ENCODE measurements at places on chromosomes 2 and 18. TPM values are rescaled to one million over a fixed set of nuclear protein-coding genes. Genes with fewer than 3 reads are reported as not detected.

CDK15 gene
- 22.8 TPM for total RNA-seq

TCF23 gene
- not detected for total RNA-seq

HOXD11 gene
- 8.1 TPM for total RNA-seq

KIAA2012 gene
- 0.39 TPM for total RNA-seq

ALLC gene
- not detected for total RNA-seq

BOLA3 gene
- 79.6 TPM for total RNA-seq

RAX gene
- not detected for total RNA-seq

ESPNL gene
- 3.0 TPM for total RNA-seq

DNA sequence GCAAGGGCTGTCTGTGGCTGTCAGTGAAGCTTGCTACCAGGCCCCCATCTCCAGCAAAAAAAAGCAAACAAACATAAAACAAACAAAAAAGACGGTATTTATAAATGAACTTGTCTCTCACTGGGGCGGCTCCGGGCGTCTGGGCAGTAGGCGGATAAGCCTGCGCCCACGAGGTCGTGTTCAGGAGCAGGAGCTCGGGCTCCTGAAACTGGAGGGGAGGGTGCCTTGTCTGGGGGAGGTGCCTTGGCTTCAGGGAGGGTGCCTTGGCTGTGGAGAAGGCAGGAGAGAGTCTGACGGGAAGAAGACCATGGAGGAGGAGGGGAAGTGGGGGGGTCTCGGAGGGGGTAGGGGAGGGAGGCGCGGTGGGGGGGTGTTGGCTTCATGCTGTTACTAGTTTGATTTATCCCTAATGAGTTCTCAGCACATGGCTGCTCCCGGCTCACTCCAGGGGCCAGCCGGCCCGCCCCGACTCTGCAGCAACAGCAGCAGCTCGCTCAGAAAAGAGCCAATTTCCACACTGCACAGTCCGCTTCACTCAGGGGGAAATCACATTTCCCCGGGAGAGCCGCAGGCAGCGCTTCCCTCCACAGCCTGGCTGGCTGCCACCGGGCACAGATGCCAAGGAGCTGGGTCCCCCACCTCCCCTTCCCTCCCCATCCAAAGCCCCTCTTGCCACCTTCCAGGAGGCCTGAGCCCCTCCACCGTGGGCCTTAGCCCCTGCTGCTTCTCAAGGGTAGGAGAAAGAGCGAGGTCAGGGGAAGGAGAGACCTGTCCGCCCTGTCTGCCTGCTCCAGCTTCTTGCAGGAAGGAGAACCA, 38.7 kb downstream of the PSD4 start:
- DNase-seq = no peak

GRCh38 chr2:166239548-166239947, 111.7 kb upstream of the SCN1A start:
- DNase-seq = peak; percentile 92

- no peak for DNase-seq
Observed at GRCh38 chr2:215466097-215466909, 30.4 kb upstream of the FN1 start.

GRCh38 chr2:118202707-118203303, 114.5 kb downstream of the INSIG2 start:
- DNase-seq = peak; percentile 39

GRCh38 chr2:39153312-39153711, 32.5 kb upstream of the SOS1 start:
- peak; percentile 21 for DNase-seq

- no peak for DNase-seq
Observed at GRCh38 chr2:1656326-1656960, 87.9 kb downstream of the PXDN start.

DNA sequence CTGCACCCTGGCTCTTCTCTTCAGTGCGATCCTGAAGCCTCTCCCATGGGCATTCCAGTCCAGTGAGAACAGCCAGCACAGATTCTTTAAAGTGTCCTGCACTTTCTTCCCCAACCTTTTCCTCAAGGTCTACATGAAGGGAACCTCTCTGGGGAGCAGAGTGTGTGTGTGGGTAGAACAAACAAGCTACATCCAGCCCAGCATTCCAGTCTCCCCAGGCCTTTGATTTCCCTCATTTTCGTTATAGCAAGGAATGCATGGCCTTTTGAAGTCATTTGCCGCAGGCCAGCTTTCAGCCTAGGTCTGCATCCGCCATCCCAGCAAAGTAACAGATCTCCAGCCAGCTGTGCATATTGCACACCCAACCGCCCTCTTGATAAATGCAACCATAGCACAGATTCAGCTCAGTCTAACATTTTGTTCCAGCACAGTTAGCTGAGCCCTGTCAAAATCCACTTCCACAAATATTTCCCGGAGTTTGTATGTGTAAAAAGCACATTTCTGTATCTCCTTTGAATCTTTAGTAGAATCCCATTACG, 44.6 kb downstream of the CD8B2 start:
- no peak for DNase-seq

GRCh38 chr2:42404676-42405075, 43.7 kb upstream of the COX7A2L start:
- no peak for DNase-seq

GRCh38 chr2:138997346-138997745, 217.2 kb upstream of the NXPH2 start:
- DNase-seq = no peak

- DNase-seq = no peak
Observed at GRCh38 chr2:109595644-109596043, 18.1 kb downstream of the SEPTIN10 start.

DNA sequence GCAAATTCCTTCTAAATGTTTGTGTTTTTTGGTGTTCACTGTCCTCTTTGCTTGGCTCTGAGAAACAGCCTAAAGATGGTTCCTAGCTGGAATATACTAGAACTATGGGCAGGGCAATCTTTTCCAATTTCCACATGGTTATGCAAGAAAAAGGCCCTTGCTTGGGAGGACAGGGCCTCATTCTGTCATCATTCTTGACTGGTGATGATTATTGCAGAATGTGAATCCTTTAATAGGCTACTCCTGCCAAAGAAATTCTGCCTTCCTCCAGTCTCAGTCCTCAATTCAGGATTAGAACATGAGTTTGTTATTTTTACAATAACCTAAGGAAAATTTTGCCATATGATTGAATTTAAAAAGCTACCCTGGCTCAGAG, 218.7 kb downstream of the HNMT start:
- DNase-seq = no peak

GRCh38 chr18:39455285-39455684, 1889.7 kb upstream of the CELF4 start:
- DNase-seq = peak; percentile 45

- DNase-seq = no peak
Observed at GRCh38 chr2:136342138-136342537, 224.2 kb upstream of the CXCR4 start.

- DNase-seq = no peak
Observed at GRCh38 chr2:188238386-188238785, 53.3 kb upstream of the GULP1 start.

GRCh38 chr2:106142683-106143082, 51.4 kb downstream of the UXS1 start:
- DNase-seq = no peak

DNA sequence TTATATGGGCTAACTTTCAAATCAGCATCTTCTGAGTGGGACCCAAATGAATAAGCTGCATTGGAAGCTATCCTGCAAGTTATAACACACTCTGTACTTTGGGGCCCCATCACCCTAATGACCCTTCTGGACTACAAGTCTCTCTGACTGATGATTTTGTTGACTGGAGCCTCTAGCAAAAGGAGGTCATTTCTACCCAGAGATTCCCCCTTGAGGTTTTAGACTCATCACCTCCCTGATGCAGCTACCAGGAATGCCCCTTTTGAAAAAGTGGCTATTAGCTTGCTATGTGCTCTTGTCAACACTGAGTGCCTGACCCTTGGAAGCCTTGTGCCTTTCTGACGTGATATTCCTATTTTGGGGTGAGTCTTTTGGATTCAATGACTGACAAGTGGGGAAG, 54.5 kb upstream of the NEMP2 start:
- no peak for DNase-seq

- no peak for DNase-seq
Observed at GRCh38 chr18:60130284-60130683, 230.5 kb downstream of the PMAIP1 start.

DNA sequence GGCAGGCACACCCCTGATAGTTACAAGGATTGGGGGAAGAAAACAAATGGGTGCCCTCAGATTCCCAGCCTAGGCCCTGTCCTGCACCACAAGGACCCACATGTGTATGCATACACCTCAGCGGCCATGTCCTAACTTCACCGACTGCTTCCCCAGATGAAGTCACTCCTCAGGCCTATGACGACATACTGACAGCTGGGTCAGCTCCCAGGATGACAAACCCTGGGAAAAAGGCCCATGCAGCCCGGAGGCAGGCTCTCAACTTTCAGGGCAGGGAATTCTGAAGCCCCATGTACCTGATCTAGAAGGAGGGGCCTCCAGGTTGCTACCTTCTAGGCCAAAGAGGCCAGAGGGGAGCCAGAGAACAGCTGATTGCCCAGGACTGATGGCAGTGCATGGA, 11.0 kb upstream of the PLEKHM3 start:
- DNase-seq = no peak

DNA sequence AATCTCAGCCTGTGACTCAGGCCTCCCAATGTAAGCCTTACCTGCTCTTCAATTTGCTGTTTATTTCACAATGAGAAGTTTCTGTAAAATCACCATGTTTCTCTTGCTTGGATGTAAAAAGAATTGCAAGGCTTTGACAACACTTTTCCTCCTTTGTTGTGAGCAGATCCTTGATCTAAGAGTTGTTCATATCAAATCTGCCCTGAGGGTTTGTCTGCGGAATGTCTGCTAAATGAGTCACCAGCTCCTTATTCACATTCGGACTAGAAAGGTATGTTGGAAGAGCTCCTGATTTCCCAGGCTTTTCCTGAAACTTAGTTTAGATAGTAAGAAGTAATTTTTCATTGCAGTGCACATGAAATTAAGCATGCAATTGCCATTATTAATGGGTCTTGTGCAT, 268.2 kb upstream of the TCF4 start:
- peak; percentile 92 for DNase-seq

- DNase-seq = peak; percentile 50
Observed at GRCh38 chr2:204019572-204020501, 83.3 kb downstream of the ICOS start.

GRCh38 chr18:24126155-24126961, 12.5 kb upstream of the CABYR start:
- DNase-seq = no peak

- no peak for DNase-seq
Observed at GRCh38 chr2:99336804-99337112, 431 bp upstream of the EIF5B start.

- no peak for DNase-seq
Observed at GRCh38 chr2:61855318-61855613, 1.4 kb upstream of the FAM161A start.

GRCh38 chr2:172248381-172248780, 145.7 kb upstream of the DLX2 start:
- no peak for DNase-seq

- peak; percentile 44 for DNase-seq
Observed at GRCh38 chr18:363301-364085, 95.6 kb upstream of the THOC1 start.

- no peak for DNase-seq
Observed at GRCh38 chr2:100194951-100195350, 52.6 kb upstream of the AFF3 start.

DNA sequence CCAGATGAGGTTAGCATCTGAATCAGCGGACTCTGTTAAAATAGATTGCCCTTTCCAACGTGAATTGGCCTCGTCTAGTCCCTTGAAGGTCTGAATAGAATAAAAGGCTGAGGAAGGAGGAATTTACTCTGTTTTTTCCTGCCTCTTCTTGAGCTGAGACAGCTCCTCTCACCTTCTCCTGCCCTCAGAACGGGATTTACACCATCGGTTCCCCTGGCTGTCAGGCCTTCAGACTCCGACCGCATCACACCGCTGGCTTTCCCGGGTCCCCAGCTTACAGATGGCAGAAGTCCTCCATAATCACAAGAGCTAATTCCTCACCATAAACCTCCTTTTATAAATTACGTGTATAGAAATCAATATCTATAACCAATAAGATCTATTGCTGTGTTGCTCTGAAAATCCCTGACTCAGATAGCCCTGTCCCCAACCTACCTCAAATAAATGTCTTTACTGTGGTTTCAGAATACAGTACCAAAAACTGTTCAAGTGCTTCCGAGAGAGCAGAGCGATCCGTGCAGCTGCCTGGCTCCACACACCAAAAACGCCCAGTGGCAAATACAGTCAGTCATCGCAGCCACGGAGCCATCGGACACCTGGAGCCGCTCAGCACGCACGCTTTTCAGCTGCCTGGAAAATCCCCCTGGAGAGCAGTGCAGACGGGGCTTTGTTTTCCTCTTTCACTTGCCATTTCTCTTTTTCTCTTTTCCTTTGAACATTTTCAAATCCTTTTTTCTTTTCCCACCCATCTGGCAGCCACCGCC, 196.9 kb downstream of the NRP2 start:
- no peak for DNase-seq

GRCh38 chr2:120442923-120443571, 97.1 kb downstream of the INHBB start:
- no peak for DNase-seq

DNA sequence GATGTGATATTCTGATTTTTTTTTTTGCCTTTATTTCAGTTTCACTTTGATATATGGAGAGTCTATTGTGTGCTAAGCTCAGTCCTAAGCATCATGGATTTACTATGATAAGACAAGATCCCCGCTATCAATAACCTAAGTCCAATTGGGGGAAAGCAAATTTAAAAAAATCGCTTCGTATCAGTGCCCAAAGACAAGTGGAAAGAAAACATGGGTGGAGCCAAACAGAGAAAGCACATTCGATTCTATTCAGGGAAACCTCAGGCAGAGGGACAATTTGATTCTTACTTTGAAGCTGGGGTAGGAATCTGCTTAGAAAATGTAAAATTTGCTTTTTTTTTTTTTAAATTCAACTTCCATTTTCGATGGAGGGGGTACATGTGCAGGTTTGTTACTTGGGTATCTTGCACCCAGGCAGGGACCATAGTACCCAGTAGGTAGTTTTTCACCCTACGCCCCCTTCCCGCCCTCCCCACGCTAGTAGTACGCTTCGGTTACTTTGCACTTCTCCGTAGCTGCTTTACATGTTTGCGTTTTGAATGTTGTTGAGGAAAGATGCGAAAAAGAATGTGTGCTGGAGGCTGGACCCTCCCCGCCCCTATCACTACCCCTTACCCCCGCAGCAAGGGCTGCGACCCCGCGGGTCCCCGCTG, 12.4 kb downstream of the KIF5C start:
- no peak for DNase-seq

GRCh38 chr2:224933431-224933830, 108.8 kb downstream of the DOCK10 start:
- no peak for DNase-seq
